Activated CD4-positive, alpha-beta T cell treated with anti-CD3 and anti-CD28 coated beads, Interleukin-2, amount 50 U/mL, for 16 hours (primary cell): ENCODE measurements at places on chromosomes 2 and 18.
A peak's percentile ranks its signal among the peaks of the same experiment; 100 is the strongest.

GRCh38 chr18:46437061-46437460 lies 220.0 kb downstream of the LOXHD1 start:
- no peak for DNase-seq

DNA sequence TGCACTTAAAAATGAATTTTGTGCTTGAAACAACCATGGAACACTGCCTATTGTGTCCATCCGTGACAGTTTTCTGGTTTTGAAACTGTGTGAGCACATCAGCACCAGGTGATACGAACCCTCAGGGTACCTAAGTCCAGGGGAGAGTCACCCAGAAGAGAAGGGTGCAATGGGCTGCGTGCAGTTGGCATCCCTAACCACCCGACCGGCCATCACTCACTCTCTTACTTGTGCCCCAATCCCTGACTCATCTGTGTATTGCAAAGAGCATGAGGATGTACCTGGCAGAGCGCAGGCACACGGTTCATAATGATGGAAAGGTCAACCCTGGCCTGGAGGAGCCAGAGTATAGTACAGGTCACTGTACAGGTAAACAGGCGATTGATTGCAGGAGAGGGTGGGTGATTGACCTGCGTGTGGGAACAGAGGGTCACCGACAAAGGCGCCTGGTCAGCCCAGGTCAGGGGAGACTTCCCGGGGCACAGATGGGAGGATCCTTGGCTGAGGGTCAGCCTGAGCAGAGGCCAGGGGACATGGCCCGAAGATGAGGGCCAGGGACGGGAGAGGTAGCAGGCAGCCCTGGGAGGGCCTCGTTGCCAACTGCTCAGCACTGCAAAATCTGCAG lies 160.3 kb downstream of the SEPTIN10 start:
- DNase-seq = no peak

- no peak for DNase-seq
Measured at GRCh38 chr2:64797881-64798575, 144.3 kb upstream of the SERTAD2 start.

DNA sequence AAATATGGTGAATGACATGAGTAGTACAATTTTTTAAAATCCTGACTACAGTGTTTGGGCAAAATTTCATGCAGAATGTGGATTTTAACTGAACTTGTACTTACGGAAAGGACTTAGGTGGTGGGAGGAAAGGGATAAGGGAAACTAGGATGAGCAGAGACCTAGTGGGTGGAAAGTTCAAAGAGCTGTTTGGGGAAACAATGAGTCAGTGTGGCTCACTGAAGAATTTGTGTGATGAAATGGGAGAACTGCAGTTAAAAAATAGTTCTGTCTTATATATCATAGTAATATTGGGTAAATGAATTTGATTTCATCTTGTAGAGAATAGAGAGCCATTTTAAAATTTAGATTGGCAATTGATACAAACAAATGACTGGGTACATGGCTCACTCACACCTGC lies 220.1 kb upstream of the CTAGE1 start:
- DNase-seq = no peak

GRCh38 chr2:146734821-146735190 lies 1110.0 kb upstream of the ACVR2A start:
- DNase-seq = no peak

DNA sequence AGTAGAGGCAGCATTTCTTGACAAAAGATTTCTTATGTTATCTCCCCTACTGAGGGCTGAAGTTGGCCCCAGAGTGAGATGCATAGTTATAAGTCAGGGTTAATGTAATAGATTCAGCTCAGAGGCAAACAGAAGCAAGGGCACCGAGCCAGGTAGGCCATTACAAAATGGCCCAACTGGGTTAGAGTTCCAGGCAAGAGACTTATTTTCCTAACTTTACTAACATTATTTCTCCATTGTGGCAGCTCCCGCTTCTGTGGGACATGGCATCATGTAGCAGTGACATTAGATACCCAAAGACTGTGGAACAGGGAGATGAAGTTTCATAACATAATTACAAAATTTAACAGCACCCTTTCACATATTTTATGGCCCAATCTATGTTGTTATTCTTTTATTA lies 27.1 kb downstream of the TSPYL6 start:
- no peak for DNase-seq

- no peak for DNase-seq
Measured at GRCh38 chr2:220664272-220665107, 907.6 kb downstream of the EPHA4 start.

- DNase-seq = no peak
Measured at GRCh38 chr2:101329026-101329425, 20.5 kb upstream of the RNF149 start.

DNA sequence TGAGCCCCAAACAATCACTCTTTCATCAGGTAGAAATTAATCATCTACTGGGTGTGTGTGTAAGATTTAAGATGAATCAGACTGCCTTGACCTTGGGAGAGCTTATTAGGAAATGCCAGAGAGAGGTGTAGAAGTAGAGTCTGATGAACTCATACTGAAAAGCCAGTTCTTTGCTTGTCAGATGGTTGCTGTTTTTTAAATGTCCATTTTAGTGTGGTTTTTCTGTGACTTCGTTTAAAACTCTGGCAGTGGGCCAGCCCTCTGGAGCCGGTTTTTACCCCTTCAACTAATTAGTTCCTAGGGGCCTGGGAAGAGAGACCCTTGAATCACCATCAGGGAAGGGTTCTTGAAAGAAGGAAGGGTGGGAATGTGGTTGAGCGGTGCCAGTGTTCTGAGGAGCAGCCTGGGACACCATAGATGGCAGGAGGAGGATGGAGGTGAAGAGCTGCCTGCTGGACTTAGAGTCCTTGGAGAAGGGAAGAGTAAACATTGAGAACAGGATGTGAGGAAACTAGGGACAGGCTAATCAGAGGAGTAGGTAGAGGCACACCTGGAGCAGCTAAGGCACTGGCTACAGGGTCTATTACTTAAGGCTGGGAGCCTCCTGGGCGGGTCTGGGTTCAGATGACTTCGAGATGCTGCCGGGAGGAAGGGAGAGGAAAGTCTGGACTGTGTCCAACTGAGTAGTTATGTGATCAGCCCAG lies 66.1 kb downstream of the LRRFIP1 start:
- peak; percentile 83 for DNase-seq

DNA sequence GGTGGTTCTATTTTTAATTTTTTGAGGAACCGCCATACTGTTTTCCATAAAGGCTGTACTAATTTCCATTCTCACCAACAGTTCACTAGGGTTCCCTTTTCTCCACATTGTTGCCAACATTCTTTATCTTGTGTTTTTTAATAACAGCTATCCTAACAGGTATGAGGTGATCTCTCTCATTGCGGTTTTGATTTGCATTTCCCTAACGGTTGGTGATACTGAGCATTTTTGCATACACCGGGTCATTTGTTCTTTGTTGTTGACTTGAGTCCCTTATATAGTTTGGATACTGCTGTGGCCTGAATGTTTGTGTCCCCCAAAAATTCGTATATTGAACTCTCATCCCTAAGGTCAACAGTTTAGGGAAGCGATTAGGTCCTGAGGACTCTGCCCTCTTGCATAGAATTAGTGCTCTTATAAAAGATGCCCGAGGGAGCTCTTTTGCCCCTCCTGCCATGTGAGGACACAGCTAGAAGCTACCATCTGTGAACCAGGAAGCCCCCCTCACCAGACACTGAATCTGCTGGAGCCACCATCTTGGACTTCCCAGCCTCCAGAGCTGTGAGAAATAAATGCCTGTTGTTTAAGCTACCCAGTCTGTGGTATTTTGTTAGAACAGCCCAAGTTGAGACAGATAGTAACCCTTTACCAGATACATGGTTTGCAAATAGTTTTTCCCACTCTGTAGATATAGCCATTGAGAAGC lies 4.7 kb downstream of the IMP4 start:
- DNase-seq = no peak

DNA sequence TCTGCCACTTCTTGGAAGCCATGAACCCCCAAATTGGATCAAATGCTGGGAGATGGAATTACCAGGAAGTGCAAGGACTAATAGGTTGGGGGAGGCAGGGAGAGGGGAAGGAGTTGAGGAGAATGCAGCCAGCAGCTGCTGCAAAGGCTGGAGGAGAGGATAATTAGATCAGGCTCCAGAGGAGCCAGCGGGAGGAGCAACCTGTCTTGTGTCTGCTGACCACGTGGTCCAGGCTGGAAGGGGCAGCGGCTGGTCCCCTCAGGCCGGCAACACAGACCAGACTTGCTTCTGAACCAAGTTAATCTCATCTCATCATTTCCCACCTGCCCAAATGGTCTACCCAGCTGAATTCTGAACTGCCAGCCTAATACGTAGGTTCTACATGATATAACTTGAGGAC lies 68.3 kb downstream of the MRO start:
- no peak for DNase-seq

GRCh38 chr2:240581811-240582210 lies 4.7 kb upstream of the CAPN10 start:
- no peak for DNase-seq

GRCh38 chr2:118449401-118449800 lies 361.1 kb downstream of the INSIG2 start:
- no peak for DNase-seq

- peak; percentile 43 for DNase-seq
Measured at GRCh38 chr2:217610401-217610814, 392.4 kb downstream of the TNS1 start.

DNA sequence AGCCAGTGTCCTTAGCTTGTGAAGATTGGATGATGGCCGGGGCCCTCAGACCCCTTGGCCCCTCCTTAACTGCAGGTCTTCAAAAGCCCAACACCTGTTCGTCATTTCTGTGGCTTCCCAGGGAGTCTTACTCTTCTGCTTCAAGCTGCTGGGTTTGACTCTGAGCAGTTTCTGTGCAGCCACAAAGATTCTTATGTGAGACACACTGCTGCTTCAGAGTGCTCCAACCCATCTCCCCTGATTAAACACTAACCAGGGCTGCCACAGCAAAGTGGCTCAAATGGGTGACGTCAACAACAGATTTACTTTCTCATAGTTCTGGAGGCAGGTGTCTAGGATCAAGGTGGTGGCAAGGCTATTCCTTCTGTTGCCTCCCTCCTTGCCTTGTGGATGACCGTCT lies 40.8 kb downstream of the TSN start:
- no peak for DNase-seq

DNA sequence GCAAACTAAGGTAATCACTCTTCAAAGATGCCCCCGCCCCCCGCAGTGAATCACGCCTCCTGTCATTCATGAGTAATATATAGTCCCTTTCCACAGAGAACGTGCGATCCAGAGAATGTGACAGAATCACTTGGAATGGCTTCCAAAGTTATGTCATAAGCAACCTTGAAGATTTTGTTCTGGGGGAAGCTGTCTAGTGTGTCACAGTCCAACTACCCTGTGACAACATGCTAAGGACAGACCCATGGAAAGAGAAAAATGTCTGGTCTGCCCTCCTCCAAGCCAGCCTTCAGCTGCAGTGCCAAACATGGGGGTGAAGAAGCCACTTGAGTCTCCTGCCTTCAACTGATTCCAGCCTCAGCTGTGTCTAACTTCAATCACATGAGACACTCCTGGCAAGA lies 259.1 kb downstream of the SS18 start:
- no peak for DNase-seq

- no peak for DNase-seq
Measured at GRCh38 chr2:69225933-69226332, 161.1 kb downstream of the GFPT1 start.

DNA sequence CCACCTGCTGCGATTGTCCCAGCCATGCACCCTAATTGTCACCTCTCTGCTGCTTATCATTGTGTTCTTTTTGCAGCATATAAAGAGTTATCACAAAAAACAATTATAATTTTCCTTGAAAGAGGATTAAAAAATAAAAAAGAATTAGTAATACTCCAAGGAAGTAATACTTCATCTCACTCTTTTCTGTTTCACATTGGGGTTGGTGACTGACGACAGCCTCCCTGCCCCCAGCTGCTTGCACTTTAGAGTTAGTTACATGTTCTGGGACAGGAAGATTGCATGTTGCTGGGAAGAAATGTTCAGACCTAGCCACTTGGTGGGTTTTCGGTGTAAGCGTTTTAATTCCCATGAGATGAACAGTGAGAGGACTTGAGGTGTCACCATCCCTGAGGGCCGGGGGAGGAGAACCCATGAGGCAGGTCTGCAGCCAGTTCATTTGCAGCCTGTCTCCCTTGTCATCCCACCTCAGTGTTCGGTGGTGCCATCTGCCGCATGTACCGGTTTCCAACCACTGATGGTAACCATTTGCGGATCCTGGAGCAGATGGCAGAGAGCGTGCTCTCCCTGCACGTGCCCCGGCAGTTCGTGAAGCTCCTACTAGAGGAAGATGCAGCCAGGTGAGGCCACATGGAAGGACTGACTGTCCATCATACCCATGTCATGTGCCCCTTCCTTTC lies 69.1 kb downstream of the COA5 start:
- no peak for DNase-seq

GRCh38 chr2:25286723-25287483 lies 54.8 kb downstream of the DNMT3A start:
- DNase-seq = no peak

DNA sequence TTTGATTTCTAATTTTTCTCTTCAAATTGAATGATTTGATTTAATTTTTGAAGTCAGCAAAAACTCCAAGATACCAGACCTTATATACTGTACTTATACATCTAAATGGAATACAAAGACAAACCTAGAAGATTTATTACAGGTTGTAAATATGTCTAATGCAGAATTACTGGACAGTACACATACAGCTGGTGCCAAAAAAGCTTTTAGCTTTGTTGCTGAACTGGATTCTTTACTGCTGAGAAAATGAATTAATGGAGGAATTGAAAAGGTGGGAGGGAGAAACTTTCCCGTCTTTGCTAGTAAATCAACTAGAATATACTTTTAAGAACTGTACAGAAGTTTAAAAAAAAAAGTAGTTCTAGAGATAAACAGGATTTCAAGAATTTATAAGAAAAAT lies 17.5 kb downstream of the C1D start:
- DNase-seq = no peak

- no peak for DNase-seq
Measured at GRCh38 chr2:149365931-149366583, 35.7 kb downstream of the LYPD6 start.

- DNase-seq = peak; percentile 73
Measured at GRCh38 chr2:68741805-68742306, 7.2 kb downstream of the ARHGAP25 start.

DNA sequence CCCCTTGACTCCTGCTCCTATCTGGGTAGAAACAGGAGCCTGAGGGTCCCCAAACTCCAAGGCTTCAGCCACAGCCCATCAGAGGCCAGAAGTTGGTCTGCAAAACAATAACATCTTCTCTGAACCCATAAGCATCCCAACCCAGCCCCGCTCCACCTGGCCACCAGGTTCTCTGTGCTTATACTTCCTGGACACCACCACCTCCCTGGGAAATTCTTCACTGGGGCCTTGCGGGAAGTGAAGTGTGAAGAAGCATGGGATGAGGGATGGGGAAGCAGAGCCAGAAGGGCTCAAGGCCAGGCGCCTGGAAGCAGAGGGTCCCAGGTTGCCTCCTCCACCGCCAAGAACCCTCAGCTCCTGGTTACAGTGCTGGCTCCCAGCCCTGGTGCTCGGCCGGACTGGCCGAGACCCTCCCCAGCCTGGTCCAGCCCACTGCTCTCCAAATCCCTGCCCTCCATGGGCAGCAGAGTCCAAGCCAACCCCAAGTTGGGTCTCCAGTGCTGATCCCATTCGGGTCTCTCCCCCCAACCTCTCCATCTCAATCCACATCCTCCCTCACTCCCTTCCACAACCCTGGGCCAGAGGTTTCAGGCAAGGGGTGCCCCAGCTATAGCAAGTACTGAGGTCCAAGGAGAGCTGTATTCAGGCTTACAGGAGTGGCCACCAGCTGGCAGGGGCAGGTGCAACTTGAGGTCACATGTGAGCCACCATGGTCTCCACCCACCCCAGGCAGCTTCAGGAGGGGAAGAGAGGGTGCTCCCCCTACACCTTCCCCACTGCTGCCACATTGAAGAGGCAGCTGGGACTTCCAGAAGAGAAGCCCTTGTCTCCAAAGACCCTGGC lies 60.7 kb downstream of the TNS1 start:
- DNase-seq = no peak

GRCh38 chr18:25281556-25281955 lies 70.4 kb downstream of the ZNF521 start:
- DNase-seq = no peak
